Activated CD4-positive, alpha-beta T cell treated with anti-CD3 and anti-CD28 coated beads, Interleukin-2, amount 50 U/mL, for 24 hours (primary cell): ENCODE measurements at places on chromosomes 6 and 20.

DNA sequence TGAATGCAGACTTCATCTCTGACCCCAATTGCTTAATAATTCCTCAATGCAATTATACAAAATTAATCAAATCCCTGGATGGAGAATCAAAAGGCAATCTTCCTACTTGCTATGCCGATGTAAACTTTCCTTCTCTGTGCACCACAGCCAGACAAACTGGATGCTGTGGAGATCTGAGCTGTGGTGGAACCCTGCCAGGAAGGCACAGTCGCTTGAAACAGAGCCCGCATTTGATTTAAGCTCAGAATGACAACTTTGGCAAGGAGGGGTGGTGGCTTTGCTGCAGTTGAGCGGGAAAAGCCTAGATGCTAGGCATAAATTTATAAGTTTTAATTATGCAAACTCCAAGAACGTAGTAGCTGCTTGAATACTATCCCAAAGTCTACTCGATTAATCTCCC, 190.8 kb downstream of the MTFR2 start:
- DNase-seq, result no peak

DNA sequence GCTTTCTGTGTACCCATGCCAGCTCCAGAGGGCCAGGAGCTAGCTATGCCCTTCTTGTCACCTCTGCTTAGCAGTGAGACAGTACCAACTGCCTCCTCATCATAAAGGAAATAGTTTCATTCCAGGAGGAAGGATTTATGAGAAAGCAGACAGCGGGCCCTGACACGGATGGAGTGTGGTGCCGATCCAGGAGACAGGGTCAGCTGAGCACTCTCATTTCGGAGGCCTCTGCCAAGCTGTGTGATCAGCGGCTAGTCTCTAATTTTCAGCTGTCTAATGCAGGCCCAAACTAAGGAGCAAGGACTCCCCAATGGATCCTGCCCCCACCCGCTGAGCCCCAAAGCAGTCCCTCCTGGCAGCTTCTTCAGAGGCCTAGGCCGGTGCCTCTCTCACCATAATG, 103.1 kb downstream of the LRFN2 start:
- no peak for DNase-seq

- DNase-seq, result no peak
Observed at GRCh38 chr20:25214426-25214790, 18.9 kb downstream of the ENTPD6 start.

- peak; percentile 28 for DNase-seq
Observed at GRCh38 chr20:3751675-3752385, 15.7 kb downstream of the ADISSP start.

DNA sequence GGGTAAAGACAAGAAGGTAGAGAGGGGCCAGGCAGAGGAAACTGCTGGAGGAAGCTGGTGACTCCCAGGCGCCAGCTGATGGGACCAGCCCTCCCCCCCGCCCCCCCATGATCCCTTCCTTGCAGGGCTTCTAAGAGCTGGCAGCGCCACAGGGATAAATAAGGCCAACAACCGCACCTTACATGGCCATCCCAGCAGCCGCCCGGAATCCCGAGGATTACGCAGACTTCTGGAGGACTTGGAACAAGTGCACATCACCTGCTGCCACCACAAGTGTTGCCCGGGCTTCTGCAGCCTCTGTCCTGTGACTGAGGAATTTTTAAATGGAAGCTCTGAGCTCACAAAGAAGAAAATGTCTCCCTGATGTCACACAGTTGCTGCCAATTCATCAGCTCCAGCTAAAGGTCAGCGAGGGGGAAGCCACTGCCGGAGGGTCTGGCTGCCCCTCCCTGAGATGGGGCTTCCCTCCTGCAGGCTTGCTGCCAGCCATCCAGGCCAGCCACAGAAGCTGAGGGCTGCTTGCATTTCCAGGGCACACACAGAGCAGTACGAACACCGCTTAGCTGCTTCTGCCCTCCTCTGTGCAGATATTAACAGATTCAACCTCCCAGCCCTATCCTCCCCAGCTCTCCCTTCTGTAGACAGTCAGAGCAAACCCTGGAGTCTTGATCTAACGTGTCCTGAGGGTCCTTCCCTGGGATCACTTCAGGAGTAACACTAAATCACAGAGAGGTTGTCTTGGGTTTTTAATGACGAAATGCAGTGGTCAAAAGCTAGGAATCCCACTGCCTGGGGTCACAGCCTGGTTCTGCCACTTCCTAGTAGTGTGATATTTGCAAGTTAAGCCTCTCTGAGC, 38.6 kb upstream of the PIM1 start:
- no peak for DNase-seq

DNA sequence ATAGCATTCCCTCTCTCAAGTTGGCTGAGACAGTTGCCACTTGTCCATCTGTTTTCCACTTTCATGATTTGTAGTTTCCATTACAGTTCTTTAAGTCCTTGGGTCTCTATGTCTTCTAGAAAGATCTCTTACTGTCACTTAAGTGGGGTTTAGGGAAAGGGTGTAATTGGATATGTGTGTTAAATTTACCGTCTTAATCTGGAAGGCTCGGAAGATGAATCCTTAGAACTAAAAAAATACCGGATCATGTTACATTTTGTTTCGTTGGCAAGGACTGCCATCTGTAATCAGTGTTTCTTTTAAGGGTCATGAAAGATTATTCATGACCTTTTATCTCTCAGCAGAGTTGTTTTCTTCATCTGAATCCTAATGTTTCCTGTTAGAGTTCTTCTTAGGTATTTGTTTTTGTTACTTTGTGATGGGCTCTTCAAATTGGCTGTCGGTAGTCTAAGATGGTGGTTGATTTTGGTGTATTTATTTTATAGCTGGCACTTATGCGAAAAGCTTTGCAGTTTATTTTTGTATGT, 21.8 kb upstream of the BTBD3 start:
- DNase-seq, result no peak

DNA sequence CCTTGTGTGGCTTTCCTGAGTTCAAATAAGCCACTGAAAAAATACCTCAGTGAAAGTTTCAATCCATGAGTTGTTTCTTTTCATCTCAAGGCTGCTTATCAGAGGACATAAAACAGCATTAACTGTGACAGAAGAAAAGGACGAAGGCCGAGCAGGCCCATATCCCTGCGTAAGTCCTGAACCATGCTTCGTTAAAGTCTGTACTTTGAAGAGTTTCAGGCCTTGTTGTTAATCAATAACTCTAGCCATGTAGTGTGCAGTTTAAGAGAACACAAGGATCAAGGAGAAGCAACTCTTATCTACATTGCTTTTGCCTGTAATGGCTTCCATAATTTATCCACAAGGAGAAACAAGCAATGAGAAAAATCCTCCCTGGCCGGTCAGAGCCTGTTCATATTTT, 165.4 kb downstream of the UST start:
- no peak for DNase-seq

GRCh38 chr20:64254156-64254555, 1.4 kb upstream of the PCMTD2 start:
- DNase-seq, result no peak

- DNase-seq, result no peak
Observed at GRCh38 chr6:119313937-119314884, 35.4 kb downstream of the MAN1A1 start.

DNA sequence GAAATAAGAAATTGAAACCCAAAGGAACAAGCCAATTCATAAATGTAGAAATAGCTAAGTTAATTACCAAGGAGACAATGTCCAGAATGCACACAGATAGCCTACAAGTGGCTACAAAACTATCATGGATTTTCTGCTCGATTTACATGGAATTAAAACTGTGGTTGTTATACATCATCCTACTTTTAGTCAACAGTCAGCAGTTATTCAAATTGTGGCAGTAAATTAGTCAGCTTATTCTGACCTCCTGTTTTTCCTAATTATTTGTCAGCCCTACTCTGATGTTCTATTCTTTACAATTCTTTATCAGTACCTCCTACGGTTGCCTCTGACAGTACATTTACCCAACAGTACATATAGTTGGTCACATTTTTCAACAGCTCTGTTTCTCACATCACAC, 29.6 kb downstream of the RBL1 start:
- DNase-seq, result no peak

- peak; percentile 47 for DNase-seq
Observed at GRCh38 chr20:54199721-54200176, 8.1 kb upstream of the PFDN4 start.

DNA sequence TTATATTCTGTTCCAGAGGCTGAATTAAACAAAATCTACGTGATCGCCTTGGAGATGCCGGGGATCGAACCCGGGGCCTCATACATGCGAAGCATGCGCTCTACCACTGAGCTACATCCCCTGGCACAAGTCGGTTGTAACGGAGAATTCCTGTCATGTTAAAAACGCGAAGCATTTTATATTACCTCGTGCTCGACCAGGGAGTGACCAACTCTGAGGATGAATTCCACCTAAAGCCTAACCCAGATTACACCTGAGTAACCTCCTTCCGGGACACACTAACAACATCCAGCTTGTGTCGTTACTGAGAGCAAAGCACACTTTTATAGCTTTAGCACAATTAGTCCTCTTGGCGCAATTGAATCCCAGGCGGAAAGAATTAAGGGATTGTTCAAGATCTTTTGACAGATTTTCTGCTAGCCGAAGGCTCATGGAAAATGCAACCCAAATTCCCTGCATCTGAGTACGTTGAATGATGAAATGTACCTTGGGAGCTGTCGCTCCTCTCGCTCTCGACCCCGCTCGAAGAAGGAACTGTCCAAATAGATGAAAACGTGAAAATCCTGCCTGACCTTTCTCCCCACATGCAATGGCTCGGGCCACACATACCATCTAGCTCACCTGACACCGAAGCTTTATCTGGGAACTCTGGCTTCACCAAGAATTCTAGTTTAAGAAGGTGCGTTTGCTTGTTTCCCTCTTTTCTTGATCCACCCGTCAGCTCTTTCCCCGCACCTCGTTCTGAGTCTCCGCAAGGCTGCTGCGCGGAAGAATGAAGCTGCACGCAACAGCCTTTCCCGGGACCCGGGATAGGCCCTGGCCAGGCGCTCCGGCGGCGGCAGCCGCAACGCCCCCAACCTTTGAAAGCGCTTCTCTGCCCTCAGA, 148.3 kb downstream of the GPX5 start:
- peak; percentile 41 for DNase-seq

- DNase-seq, result peak; percentile 49
Observed at GRCh38 chr6:13454286-13455221, 32.8 kb downstream of the GFOD1 start.

DNA sequence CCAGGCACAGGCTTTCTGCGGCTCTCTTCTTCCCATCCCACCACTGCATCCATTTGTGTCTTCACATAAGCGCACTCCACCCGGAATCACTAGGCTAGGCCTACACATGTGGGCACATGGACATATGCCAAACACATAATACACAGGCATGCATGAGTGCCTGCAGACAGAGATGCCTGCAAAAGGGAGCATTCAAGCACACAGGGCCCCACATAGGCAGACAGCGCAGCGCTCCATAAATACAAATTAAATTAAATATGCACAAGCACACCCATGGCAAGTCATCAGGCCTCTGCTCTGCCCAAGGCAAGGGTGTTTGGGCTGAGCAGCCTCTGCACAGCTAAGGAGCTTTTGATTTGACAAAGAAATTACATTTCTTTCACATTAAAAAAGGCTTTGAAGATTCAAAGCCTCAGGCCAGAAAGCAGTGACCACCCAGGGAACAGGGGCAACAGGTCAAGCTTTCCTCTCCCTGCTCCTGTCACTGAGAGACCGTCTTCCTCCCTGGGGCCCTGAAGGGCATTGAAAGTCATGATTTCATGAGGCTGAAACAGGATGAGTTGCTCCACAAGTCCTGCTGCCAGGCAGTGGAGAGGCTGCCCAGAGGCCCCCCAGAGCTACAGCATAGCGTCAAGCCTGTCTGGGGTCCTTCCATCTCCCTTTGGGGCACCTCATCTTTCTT, 134.2 kb upstream of the LRFN2 start:
- no peak for DNase-seq

DNA sequence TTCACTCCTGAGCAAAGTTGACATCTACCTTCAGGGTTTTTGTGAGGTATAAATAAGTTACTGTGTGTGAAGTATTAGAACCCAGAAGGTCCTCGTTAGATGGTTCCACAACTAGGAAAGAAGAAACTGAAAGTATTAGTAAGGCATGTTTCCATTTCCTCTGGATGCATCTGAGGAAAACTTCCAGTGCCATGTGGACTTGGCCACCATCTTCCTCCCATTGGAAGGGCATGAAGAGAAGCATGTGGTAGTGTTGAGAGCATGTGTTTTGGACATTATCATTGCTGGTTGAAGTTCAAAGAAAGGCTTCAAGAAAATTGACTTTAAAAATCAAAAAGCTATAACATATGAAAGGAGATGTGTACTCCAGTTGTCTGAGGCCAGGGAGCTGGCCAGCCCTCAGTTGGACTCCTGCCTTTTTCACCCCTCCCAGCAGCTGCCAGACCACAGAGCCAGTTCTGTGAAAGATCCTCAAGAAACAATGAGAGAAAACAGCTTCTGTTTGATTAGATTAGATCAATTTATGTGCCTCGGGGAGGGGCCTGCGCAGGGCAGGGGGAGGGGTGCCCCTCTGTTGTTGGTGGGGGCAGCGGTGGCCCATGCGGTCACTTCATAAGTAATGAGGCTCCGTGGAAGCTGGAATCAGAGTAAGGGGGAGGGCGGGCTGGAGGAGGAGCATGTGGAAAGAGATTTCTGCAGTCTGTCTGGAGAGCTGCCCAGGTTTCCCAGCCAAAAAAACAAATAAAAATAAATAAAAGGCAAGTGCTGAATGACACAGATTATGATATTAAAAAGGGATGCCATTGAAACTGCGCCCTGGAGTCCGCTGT, 154.0 kb downstream of the JARID2 start:
- no peak for DNase-seq

DNA sequence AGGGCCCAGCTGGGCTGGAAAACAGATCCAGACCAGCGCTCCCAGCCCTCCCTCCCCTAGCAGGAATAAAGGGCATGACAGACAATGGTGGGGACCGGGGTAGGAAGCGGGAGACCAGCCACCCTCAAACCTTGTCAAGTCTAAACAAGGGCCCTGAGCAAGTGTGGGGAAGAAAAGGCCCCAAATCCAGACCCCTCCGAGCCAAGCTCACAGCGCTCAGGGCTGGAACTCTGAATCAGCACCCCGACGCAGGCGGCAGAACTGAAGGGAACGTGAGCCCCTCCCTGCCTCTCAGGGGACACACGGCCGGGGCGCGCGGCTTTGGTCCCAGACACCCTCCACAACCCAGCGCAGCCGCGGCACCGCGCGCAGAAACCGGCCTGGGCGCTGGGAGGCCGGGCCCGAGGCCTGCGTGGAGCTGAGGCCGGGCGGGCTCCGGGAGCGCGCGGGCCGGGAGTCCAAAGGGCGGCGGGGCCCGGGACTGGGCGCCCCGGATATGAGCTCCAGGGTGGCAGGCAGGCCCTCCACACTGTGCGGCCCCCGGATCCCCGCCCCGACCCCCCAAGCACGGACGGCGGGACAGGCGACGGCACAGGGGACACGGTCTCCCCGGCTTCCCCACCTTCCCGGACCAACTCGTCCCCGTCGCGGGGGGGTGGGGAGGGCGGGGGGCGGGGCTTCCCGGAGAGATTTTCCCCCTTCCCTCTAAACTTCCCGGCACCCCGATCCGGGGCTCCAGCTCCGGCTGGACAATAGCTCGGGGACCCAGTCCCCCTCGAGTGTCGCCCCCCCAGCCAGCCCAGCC, 641 bp downstream of the TEAD3 start:
- DNase-seq, result no peak

DNA sequence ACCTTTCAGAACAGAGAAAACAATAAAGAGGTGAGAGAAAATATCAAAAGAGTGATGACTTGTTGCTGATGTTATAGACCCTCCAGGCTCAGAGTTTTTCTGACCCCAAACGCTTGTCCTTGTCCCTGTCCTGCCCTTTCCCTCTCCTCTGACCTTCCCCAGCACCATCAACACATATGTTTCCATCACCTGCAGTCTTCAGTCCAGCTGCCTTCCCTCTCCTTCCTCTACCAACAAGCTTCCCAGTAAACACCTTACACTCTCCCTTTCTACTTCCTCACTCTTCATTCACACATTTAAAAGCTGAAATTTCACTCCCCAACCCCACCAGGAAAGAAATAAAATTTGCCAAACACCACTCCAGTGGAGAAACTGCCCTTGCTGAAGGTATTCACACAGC, 25.4 kb upstream of the AFDN start:
- no peak for DNase-seq
